Activated effector memory CD4-positive, alpha-beta T cell treated with Interleukin-2 at 50 U/mL for 16 hours (primary cell): ENCODE measurements at places on chromosomes 5 and 9.

GRCh38 chr5:142056816-142057696 lies 44.2 kb upstream of the GNPDA1 start:
- DNase-seq: no peak

DNA sequence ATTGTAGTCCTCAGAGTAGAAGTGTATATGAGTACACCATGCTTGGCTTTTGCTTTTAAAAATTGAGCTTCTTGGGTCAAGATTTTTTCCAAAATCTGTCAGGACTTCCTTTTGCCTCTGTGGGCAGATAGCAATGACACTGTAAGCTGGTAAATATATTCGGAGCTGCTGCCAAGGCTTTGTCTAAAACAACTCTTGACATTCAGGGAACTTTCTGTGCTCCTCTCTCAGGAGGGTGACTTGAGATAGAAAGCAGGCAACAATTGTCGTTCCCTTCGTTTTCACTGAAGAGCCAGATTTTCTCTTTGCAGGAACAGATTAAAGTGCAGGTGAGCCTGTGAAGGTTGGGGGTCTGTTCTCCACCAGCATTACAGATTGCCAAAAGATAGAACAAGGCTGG lies 230.5 kb downstream of the MAST4 start:
- no peak for DNase-seq

DNA sequence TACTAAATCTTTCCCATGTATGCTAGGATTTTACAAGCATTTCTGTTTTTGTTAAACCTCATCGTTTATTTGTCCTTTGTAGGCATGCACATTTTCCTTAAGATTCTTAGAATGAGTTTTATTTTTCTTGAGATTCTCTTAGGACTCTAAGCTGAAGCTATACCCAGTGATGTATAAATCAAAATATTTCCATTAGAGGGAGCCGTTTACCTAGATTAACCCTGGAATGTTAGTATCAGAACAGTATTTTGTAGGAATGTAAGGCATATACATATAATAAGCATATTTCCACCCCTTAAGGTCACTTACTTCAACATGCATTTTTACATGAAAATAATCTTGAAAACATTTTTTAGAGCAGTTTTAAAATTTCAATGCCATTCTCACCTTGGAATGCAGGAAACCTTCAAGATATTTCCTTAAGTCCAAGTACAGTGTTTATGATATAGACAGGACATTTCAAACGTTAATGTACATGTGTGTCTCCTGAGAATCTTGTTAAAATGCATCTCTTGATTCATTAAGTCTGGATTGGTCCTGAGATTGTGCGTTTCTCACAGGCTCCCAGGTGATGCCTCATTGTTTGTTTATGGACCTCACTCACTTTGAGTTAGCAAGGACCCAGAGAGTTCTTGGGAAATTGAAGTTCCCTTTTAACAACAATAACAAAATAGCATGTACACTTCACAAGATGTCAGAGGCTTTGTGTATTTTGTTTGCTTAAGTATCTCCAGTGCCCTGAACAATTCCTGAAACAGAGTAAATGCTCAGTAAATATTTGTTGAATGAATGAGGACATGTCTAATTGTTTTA lies 34.9 kb upstream of the FCHO2 start:
- DNase-seq: no peak

DNA sequence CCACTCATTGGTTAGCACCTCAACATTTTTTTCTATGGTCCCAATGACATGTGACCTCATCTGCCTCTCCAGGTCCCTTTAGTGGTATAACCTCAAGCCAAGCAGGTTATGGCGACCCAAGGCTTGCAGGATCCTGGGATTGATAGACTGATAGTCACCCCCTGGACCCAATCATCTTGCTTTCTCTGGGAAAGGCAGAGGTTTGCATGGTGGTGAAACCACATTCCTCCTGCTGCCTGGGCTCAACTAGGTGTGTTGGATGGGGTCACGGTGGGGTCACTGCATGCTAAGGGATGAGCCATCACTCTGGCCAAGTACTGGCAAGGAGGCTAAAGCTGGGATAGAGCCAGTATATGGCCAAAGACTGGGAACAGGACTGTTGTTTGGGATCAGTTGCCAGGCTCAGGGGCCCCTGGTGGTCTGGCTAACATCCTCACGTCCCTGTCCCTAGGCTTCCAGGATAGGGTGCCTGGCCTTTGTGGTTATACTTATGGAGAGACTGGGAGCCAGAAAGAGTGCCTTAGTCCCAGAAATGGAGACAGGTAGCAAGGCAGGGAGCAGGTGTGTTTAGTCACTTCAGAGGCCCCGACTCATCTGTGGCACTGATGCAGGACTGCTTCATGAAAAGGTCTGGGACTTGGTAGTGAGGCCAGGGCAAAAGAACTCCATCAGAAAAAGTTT lies 4.6 kb upstream of the SMIM32 start:
- no peak for DNase-seq
